DMS53 (cell line): ENCODE measurements at places on chromosomes 3 and 15.

- DNase-seq = peak; percentile 46
These were observed 124.6 kb upstream of the LYSMD4 start for GRCh38 chr15:99857836-99858235.

DNA sequence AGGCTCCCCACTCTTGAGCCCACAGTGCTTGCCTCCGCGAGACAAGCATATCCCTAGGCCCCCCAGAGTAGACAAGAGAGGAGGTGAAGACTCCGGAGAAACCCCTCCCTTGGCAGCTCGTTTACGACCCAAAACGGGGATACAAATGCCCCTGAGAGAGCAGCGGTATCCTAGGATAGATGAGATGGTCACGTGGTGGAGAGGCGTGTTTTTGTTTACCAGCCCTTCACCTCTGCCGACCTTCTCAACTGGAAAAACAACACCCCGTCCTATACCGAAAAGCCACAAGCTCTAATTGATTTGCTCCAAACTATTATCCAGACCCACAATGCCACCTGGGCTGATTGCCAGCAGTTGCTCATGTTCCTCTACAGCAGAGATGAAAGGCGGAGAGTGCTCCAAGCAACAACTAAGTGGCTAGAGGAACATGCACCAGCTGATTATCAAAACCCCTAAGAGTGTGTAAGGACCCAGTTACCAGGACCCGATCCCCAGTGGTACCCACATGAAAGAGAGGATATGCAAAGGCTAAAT is 99.5 kb upstream of the OSBPL11 start:
- DNase-seq = peak; percentile 2

- DNase-seq = peak; percentile 74
These were observed 171.6 kb downstream of the SV2B start for GRCh38 chr15:91271565-91272153.

DNA sequence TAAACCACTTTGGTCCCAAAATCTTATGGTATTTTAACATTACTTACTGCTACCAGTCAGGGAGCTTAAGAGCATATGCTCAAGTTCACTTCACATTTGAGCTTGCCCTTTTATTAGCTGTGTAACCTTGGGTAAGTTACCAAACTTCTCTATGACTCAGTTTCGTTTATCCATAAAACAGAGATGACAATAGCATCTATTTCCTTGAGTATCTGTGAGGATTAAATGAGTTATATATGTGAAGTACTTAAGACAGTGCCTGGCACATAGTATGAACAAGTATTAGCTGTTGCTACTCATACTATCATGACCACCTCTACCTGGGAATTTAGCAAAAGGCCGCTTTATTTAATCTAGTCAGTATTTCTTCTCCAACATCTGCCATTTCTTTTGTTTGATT is 5.9 kb downstream of the ATOSA start:
- no peak for DNase-seq

DNA sequence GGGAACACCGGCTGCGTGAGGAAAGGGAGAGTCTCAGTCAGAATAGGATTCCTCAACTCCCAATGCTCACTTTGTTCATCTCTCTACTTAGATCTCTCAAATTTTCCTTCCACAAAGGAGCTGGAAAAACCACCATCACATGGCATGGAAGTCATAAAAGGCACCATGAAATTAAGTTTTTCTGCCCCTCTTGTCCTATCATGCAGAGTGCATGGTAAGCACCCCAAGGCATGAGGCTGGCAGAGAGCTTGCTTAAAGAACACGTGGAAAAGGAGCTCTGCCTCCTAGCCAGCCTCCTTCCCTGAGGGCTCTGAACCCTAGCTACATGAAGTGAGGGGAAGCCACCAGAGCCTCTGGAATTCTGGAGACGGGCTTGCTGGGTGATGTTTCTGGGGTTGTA is 17.8 kb downstream of the STIMATE start:
- no peak for DNase-seq

- DNase-seq = no peak
These were observed 273.0 kb upstream of the COL8A1 start for GRCh38 chr3:99365396-99365795.

DNA sequence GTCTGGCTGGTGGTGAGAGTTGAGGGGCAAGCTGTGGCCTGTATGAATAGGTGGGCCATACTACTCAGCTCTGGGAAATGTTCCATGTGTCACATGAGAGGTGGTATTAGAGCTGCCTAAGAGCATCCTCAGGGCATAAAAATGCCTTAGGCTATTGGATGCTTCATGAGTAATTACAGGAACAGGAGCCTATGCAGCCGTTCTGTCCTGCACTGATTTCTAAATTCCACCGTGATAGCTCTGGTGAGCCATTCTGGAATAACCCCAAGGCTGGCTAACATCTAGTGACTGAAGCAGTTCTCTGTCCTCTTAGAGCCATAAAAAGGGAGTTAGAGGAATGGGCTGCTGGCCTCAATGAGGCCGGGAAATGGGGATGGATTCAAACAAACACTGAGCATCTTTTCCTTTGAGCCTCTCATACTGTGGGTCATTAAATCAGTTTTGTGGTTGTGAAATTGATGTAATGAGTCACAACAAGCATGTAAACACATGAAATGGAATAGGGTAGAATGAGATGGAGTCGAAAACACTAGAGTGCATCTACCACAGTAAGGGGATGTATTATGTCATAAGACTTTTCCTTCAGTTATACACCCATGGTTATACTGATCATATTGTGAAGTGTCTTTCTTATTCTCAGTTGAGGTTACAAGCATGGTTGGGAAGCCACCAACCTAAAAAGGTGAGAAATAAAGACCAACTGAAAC is 41.0 kb downstream of the DGKG start:
- DNase-seq = no peak

DNA sequence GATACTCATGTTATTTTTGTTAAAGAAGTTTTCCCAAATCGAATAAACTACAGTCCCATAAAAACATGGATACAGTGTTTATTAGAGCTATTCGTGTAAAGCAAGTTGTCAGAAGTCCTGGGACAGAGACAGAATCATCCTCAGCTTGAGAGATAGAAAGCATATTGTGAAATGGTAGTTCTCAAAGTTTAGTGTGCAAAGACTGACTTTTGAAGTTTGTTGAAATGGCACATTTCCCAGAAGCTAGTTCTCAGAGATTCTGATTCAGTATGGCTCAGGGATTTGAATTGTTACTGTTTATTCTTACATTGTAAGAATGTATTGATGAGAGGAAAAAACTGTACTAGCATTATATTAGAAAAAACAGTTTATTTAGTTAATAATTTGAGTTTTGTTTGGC is 22.1 kb downstream of the GABRR3 start:
- no peak for DNase-seq

DNA sequence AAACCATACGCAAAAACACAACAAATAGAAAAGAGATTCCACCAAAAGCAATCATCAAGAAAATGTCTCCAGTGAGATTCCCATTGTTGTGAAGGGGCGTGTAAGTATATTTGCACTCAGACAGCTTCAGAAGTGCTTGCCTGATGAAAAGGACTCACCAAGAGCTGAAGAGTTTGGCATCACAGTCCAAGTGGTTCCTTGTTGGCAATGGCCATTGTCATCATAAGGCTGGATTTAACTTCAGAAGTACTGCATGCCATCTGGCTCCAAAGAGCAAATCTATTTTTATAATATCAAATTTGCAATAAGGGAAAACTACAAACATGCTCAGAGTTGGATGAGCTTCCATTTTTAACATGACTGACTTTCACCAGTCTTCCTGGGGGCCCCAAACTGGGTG is 505.3 kb upstream of the NR2F2 start:
- DNase-seq = no peak

GRCh38 chr3:16419640-16420241 is 93.8 kb downstream of the RFTN1 start:
- no peak for DNase-seq

GRCh38 chr15:78244101-78244500 is 9.7 kb upstream of the ACSBG1 start:
- no peak for DNase-seq

DNA sequence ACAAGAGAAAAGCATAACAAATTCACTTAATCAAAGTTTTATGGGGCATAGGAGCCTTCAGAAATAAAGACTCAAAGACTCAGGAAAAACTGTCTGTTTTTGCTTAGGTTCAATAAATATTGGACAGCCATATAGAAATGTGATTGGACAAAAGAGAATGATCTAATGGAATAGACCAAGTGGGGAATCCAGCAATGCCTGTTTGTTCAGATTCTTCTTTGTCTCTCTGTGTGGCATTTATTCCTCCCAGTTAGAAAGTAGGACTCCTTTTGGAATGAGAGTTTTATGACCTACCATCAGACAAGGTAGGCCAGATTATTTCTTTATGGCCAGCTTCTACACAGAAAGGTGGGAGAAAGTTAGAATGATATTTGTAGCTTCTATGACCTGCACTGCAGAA is 1460.1 kb downstream of the OTOL1 start:
- no peak for DNase-seq

DNA sequence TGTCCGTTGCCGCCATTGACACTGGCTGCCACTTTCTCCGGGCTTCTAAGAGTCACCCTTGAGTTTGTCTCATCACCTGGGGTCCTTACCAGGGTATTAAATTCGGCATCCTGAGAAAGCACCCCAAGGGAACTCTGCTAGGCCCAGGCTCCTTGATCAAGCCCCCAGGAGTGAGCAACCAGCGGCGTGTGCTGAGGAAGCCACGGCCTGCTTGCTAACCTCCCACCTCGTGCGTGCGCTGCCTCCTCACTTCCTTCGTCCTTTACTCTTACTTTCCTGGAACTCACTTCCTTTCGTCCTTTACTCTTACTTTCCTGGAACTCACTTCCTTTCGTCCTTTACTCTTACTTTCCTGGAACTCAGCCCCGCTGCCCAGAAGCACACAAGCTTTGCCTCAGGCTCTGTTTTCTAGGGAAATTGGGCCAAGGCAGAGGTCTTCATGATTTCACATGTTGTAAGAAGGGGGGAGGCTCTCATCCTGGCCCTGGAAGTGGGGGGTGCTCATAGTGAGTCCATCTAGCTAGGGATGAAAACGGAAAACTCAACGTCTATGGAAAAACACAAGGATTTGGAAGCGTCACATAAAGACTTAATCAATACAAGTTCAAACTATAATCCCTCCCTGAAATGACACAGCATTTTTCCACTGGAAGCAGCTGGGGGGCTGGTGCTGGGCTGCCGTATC is 36.7 kb upstream of the BDH1 start:
- DNase-seq = no peak

GRCh38 chr3:131350506-131350905 is 31.1 kb upstream of the NUDT16 start:
- DNase-seq = no peak

DNA sequence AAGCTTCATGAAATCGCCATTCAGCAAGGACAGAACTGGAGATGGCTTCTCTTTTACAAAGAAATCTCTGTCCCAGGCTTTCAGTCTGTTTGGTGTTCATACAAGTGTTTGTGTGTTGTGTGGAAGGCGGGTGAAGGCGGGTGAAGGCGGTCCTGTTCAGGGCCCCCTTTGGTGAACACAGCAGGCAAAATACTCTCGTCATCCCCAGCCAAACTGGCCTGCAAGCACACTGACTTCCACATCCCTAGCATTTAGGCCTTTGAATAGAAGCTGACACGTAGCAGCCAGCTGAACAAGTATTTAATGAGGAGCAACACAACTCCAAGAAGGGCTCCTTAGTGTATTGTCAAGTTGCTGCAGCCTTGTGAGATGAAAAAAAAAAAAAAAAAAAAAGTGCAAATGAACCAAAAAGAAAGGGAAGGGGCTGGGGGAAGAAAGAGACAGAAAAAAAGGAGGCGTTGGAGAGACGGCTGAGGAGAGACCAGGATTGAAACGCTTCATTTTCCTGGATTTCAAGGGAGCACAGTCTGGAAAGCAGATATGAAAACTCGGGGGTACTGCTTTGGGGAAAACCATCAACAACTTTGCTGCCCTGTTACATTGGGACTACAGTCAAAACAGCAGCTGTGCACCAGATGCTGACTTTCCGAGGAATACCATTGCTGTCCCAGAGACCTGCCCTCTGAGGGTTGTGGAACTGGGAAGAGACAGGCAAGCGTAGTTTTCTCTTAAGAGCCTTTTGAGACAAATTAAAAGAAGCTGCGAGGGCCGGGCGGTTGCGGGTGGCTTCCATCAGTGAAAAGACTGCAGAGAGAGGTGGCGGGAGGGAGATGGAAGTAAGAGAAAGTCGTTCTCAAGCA is 74.6 kb downstream of the TGFBR2 start:
- no peak for DNase-seq

DNA sequence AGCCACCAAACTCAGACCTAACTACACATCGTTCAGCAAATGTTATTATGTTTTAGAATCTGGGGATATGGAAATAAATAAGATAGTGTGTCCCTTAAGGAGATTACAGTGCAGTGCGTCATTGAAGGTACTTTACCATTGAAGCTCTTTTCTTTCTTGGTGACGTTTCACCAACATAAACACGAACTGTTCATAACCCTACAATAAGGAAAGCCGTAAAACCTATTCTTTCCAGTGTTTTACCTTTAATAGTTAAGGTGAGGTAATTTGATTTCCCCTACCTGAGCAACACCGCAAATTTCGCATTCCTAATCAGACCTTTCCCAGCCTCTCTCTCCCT is 826 bp downstream of the CCDC66 start:
- DNase-seq = no peak

DNA sequence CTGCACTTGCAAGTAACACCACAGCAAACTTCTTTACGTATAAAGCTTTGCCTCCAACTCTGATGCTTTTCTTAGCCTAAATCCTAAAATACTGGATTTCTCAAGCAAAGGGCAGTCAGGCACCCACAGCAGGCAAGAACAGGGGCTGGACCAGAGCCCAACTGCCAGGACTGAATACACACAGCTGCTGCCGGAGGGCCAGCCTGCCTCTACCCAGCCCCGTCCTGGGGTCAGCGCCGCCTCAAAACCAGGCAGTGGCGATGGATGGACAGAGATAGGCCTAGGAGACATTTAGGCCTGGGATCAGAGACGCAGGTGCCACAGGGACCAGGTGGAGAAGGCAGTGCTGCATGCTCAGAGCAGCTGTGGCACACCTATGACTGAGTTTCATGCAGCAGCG is 47.6 kb upstream of the SEC61A1 start:
- DNase-seq = no peak

DNA sequence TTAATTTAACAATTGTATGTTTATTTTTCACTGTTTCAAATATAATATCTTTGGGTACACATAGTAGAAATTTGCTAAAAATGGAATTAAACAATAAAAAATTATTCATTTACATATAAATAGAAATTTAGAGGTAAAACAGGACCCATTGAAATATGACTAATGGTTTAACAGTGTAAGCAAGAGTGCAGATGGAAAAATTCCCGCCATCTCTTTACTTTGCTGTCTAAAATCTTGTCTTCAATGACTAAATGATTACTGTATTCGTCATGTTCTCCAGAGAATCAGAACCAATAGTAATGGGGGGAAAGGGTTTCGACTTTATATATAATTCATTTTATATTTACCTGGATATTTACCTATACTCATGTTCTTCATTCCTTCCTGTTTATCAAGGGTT is 163.1 kb downstream of the IL1RAP start:
- DNase-seq = no peak

GRCh38 chr3:30399394-30400181 is 206.8 kb upstream of the TGFBR2 start:
- peak; percentile 54 for DNase-seq

- DNase-seq = no peak
These were observed 63.9 kb downstream of the UQCC5 start for GRCh38 chr3:52600258-52600657.

- no peak for DNase-seq
These were observed 21.1 kb upstream of the ABTB1 start for GRCh38 chr3:127651516-127652172.

GRCh38 chr3:126955004-126955790 is 27.7 kb upstream of the PLXNA1 start:
- DNase-seq = no peak

- DNase-seq = no peak
These were observed 6.7 kb upstream of the ZFAND6 start for GRCh38 chr15:80052597-80053304.
